Dermis microvascular lymphatic vessel endothelial cell (primary cell): ENCODE measurements at places on chromosomes 11 and 22. TPM values are rescaled to one million over a fixed set of nuclear protein-coding genes. Genes with fewer than 3 reads are reported as not detected.

GRCh38 chr22:49040754-49041467, 786.8 kb downstream of the BRD1 start:
- DNase-seq, result no peak

DNA sequence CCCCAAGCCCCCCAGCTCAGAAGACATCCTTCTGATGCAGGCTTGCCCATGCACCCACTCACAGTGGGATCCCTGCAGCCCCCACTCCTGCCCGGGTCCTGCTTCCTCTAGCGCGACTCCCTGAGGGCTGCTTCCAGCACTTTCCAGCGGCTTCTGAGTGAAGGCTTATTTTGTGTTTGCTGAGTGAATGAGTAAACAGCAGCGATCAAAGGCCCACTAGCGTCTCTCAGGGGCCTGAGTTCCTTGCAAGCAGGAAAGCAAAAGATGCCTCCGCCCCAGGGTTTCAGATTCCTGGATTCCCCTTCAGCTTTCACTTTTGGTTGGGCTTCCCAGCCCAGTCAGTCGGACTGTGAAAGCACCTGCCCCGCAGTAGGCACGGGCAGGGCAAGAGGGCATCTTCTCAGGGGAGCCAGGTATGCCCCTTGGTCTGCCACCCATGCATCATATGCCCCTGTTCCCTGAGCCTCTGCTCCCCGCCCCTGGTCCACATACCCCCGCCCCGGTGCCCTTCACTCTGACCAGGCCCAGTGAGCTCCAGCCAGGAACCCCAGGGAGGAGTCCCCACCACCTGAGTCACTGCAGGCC, 9.2 kb downstream of the FADD start:
- no peak for DNase-seq

DNA sequence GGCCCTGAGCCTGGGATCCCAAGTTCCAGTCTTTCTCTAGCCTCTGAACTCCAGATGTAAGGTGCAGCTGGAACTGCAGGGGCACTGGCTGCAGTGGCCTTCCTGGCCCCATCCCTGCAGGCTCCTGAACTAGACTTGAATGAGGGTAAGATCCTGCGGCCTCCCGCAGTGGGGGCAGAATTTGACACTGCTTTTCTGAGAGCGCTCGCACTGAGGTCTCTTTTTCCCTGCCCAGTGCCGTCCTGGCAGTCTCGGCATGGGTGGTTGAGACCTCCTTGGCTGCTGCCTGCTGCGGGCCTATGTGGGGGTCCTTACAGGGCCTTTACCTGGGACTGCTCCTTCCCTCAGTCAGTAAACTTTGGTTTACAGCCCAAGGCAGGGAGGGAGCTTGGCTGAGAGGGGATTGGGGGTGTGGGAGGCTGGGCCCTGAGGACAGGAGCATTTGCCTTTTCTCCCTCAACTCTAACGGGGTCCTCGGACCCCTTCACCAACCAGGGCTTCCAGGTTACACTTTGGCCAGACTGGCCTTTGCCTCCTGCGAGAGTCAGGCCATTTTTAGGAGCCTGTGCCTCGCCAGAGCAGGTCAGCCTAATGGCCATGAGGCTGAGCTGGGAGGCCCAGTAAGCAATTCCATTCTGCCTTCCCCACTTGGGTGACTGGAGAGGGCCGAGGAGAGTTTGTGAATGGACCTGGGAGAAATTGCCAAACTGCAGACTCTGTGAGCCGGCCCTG, 35.4 kb downstream of the FAM83F start:
- no peak for DNase-seq

GRCh38 chr22:22230438-22230837, 14.1 kb upstream of the VPREB1 start:
- DNase-seq, result no peak

DNA sequence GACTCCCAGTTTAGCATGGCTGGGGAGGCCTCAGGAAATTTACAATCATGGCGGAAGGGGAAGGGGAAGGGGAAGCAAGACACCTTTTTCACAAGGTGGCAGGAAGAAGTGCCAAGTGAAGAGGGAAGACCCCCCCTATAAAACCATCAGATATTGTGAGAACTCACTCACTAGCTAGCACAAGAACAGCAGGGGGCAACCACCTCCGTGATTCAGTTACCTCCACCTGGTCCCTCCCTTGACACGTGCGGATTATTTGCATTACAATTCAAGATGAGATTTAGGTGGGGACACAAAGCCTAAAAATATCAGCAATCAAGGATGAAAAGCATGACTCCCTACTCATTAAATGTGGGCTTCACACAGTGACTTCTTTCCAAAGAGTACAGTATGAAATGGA, 155.0 kb upstream of the CCDC90B start:
- DNase-seq, result no peak

- no peak for DNase-seq
Observed at GRCh38 chr22:47386812-47387510, 624.5 kb downstream of the TBC1D22A start.

DNA sequence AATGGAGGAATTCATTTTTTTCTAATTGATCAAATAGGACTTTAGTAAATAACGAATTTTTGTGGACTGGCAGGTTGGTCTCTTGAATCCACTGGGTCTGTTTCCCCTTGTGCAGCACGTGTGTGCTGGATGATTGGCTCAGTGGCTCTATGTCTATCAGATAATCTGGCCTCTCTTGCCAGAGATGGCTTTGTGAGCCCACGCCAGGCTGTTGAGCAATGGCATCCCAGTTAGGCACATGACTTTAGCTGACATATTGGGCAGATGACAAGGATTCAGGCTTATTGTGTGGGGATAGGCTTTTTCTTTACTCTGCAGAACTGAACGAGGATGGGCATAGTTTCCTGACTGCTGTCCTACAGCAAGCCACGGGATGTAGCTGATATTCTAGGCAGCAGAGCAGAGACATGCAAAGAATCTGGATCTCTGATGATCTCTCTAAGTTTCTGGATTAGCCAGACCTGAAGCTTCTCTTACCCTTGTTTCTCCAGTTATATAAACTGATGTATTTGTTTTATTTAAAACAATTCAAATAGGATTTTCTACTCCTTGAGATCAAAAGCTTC, 144.9 kb downstream of the ARHGAP42 start:
- no peak for DNase-seq

GRCh38 chr22:24512043-24512442, 16.9 kb downstream of the UPB1 start:
- DNase-seq, result no peak

- no peak for DNase-seq
Observed at GRCh38 chr11:132408877-132409276, 1038.5 kb downstream of the NTM start.

DNA sequence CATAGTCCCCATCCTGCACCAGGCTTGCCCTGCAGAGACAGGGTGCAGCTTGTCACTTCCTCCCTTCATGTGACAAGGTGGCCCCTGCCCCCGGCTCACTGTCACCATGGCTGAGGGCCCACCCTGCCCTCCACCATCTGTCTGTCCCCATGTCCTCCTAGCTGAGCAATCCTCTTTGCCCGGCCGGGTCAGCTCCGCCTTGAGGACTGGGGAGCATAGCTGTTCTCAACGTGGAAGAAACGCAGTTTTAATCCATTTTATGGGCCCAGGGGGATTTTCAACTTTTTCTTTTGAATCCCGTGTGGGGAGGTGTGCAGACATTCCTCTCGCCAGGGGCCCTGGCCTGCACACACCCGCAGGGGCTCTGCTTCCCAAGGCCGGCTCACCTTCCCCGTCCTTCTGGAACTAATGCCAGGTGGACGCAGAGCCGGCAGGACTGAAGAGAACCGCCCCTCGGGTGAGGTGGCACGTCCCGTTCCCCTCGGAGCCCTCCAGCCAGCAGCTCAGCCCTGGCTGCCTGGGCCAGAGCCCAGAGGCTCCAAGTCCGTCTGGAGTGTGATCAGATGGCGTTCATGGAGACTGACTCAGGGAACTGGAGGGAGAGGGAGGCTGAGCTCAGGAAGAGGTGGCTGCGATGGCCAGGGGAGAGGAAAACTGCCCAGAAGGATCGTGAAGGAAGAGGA, 1108.7 kb downstream of the BRD1 start:
- DNase-seq, result no peak

- DNase-seq, result peak; percentile 43
Observed at GRCh38 chr22:40739721-40740120, 60.4 kb downstream of the MCHR1 start.

GRCh38 chr11:72685560-72686480, 11.6 kb upstream of the PDE2A start:
- DNase-seq, result no peak

DNA sequence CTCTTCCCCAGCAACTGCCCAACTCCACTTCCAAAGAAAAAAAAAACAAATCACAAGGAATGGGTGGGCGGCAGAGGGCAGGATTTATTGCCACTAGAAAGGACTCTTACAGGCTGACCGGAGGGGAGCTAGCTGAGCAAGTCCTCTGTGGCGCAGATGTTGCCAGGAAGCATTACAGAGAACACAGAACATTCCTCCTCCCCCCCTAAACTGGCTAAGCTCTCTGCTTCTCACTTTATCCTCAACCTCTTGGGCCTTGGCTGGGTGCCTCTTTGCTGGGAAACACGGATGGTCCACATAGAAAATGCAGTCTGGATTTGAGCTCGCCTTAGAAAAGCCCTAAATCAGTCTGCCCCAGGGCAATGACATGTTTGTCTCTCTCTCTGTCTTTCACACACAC, 12.6 kb upstream of the FJX1 start:
- no peak for DNase-seq

DNA sequence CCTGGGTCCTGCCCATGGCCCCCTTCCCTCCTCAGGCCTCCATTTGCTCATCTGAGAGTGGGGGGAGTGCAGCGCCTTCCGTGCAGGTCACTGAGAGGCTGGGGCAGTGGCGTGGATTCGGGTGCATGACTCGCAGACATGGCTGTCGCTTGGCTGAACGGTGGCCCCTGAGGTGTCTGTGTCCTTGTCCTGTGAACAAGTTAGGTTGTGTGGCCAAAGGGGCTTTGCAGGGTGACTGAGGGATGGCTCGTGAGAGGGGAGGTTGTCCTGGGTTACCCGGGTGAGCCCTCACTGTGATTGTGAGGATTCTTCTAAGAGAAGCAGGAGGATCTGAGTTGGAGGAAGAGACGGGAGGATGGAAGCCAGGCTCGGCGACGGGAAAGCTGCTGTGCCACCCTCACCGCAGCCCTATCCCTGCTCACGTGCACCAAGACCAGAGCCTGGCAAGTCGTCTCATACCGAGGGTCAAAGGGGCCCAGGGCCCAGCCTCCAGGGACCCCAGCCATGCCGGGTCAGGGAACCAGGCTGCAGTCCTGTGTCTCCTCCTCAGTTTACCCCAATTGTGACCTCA, 79.1 kb downstream of the KCNQ1 start:
- no peak for DNase-seq

DNA sequence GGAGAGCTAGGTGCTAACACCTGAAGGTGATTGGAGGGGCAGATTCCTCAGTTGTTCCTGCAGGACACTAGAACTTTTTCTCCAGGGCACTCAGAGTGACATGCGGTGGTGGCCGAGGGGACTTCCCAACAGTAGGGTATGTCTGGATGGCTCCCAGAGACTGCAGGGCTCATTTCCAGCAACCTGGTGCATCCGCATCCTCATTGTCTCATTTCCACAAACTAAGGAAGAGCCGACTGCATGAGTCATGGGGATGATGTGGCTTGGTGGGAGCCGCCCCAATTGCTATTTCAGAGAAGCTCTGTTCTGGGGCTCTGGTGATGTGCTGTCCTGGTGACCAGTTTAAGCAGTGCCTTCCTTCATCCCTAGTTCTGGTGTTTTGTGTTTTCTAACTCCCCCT, 2.8 kb upstream of the ROBO4 start:
- DNase-seq, result peak; percentile 93

- DNase-seq, result no peak
Observed at GRCh38 chr11:132234878-132235277, 864.5 kb downstream of the NTM start.

- DNase-seq, result no peak
Observed at GRCh38 chr11:45748801-45749200, 56.1 kb upstream of the SLC35C1 start.

GRCh38 chr11:39102236-39102635, 2357.2 kb downstream of the LRRC4C start:
- DNase-seq, result no peak

DNA sequence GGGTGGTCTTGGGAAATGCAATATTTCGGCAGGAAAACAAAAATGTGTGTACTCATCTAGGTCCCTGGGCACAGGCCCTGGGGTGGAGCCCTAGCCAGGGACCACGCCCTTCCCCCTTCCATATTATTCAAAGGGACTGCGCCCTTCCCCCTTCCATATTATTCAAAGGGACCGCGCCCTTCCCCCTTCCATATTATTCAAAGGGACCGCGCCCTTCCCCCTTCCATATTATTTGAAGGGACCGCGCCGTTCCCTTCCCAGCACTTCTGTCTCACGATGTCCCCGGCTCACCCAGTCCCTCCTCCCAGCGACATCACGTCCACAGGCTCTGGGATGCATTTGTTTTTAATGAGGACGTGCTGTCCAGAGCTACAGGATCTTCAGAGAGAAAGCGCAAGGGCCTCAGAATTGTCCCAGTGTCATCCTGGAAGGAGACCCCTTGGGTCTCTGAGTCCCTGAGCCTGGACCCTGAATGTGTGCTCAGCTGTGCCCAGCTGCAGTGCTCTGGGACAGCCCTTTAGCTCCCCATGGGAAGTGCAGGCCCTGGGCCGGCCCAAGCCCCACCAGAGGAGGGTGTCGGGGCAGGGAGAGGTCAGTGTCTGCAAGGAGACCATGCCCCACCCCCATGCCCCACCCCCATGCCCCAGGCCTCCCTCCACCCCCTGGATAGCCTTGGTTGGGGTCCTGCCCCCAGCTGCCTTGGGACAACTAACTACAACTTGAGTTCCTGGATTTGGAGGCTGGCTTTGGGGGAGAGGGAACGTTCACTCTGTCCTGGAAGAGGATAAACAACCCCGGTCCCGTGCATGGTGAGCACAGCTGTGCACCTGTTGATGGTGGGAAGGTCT, 810.0 kb downstream of the BRD1 start:
- DNase-seq, result no peak

- no peak for DNase-seq
Observed at GRCh38 chr22:45254388-45254787, 13.7 kb upstream of the KIAA0930 start.

DNA sequence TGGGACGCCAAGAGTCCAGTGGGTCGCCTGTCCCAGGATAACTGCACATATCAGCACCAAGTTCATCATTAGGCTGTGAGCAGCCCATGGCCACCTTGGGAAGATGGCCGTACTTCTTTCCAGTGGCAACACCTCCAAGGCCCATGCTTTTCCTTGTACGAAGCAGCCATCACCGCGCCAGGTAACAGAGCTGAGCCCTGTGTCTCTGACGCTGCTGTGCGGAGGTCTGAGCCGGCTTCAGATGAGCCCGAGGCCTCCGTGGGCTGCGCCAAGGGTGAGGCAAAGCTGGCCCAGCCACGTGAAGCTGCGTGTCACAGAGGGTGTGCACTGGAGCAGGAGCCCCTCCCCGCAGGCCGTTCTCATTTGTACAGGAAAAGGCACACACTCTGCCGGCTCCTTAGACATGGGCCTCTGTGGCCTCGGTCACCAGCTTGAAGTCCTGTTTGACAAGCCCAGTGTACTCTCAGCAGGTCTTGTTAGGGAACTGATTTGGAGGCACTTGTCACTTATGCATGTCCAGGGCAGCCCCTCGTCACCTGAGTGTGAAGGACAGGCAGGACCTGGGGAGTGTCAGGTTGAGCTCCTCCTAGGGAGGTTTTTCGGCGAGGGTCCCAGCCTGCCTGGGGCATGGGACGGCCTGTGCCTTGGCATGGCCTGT, 401.5 kb downstream of the TBC1D22A start:
- peak; percentile 24 for DNase-seq

Gene PGAP2
- total RNA-seq, result 7.7 and 13.7 TPM in 2 replicates

Gene RFPL3
- total RNA-seq, result not detected in 2 replicates

Gene DEPDC7
- total RNA-seq, result under 0.01 and 0.13 TPM in 2 replicates

Gene TENM4
- under 0.01 and 0.13 TPM in 2 replicates for total RNA-seq

Gene ZNRF3
- 1.5 and 2.5 TPM in 2 replicates for total RNA-seq

Gene MMP12
- total RNA-seq, result not detected in 2 replicates

Gene MGAT3
- total RNA-seq, result not detected in 2 replicates

Gene TYR
- not detected in 2 replicates for total RNA-seq

Gene FGF4
- not detected in 2 replicates for total RNA-seq

Gene RASSF10
- total RNA-seq, result 4.8 and 11.8 TPM in 2 replicates

Gene BBOX1
- not detected in 2 replicates for total RNA-seq
